ENCODE measurements at places on chromosomes 5 and 9.

DNA sequence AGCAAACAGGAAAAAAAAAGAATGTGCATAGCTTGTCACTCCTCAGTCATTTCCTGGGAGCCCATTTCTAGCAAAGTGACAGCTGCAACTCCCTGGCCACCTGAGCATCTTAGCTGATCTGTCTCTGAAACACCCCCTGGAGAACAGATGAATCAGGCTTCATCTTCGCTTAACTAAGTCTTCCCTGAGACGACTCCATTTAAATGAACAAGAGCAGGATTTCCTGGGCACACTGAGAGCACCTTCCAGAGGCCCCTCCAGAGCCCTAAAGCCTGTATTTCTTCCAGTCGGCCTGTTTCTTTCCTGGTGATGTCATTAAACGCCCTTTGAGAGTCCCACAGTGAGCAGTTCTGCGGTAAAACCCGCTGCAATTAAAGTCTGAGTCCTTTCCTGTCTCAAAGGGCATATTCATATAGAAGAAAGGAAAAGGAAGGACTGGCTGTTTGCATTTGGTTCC is 13.9 kb downstream of the TGFBI start:
- no peak for DNase-seq

GRCh38 chr5:61342071-61342501 is 10.0 kb downstream of the ZSWIM6 start:
- no peak for DNase-seq

DNA sequence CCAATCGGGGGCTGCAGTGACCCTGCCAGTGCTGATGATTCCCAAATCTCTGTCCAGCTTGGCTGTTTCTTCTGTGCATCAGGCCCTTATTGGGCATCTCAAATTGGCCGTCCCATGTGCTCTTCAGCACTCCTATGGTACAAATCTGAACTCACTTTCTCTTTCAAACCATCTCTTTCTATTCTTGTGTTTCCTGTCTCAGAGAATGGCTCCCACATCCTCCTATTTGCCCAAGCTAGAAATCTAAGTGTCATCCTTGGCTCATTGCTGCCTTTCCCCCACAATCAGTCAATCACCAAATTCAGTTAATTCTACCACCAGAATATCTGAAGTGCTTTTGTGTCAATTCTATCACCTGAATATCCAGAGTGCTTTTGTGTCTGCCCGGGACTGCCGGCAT is 336.6 kb downstream of the CWC27 start:
- DNase-seq: no peak

DNA sequence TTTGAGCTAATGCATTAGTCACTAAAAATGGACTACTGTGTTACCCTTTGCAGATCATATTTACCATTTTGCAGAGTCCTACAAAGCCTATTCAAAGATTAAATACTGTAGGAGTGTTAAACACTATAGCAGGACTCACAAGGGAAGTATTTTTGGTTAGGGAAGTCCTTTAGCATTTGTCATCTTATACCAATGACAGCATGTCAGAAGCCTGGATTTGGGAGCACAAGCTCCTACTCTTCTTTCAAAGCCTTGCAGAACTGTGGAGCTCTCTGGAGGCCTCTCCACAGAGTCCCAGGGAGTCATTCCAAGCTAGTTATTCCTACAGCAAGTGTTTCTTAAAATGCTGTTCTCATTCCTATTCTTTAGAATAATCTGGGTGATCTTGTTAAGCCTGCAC is 288.8 kb downstream of the PIK3R1 start:
- no peak for DNase-seq

DNA sequence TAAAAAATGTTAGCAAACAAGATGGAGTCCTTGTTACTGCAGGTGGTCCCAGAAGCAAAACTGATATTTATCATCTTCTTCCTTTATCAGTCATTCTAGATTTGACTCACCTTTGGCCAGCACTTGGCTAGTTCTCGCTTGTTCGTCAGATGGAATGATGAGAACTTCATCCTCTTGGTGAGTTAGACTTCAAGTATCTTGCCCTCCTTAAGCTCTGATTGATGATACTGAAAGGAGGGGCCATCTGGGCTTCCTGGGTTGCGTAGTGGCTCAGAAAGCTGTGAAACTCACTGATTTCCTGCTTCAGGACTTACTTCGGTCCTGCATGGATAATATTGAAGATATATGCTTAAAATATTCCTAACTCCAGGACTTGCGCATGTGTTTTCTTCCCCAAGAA is 1248.2 kb upstream of the CDH9 start:
- no peak for DNase-seq

- no peak for DNase-seq
Observed at GRCh38 chr9:38061326-38061977, 7.6 kb downstream of the SHB start.

- DNase-seq: no peak
Observed at GRCh38 chr5:57442080-57442839, 40.4 kb downstream of the ACTBL2 start.

DNA sequence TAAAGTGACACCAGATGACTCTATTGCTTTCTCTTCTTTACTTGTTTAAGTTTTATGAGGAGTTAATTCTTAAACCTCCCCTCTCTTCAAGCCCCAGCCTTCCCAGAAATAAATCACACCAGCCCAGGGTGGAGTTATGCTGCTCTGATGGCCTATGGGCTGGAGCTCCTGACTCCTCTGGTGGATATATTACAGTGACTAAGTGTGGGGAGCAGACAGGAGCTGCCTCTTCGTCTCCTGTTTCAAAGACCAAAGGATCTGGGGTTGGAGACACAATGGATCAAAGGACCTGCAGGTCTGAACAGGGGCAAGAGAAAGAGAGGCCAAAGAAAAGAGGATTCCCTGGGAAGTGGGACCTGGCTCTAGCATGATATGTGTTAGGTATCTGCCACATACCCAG is 312.0 kb upstream of the MSX2 start:
- DNase-seq: no peak

GRCh38 chr5:128687930-128688329 is 149.9 kb upstream of the FBN2 start:
- DNase-seq: no peak

DNA sequence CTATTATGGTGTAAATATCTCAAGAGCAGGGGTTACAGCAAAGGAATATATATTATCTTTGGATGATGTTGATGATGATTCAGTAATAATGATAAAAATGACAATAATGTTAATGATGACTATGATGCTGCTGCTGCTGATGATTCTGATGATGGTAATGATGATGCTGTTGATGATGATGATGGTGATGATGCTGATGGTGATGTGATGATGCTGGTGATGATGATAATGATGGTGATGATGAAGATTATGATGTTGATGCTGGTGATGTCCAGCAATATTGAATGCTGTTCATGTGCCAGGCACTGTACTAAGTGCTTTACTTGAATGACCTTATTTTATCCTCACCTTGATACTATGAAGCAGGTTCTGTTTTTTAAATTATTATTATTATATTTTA is 226.0 kb upstream of the ANKH start:
- no peak for DNase-seq

GRCh38 chr5:6847870-6848269 is 134.6 kb downstream of the TENT4A start:
- DNase-seq: no peak

GRCh38 chr5:96250782-96251181 is 182.3 kb downstream of the PCSK1 start:
- DNase-seq: no peak

DNA sequence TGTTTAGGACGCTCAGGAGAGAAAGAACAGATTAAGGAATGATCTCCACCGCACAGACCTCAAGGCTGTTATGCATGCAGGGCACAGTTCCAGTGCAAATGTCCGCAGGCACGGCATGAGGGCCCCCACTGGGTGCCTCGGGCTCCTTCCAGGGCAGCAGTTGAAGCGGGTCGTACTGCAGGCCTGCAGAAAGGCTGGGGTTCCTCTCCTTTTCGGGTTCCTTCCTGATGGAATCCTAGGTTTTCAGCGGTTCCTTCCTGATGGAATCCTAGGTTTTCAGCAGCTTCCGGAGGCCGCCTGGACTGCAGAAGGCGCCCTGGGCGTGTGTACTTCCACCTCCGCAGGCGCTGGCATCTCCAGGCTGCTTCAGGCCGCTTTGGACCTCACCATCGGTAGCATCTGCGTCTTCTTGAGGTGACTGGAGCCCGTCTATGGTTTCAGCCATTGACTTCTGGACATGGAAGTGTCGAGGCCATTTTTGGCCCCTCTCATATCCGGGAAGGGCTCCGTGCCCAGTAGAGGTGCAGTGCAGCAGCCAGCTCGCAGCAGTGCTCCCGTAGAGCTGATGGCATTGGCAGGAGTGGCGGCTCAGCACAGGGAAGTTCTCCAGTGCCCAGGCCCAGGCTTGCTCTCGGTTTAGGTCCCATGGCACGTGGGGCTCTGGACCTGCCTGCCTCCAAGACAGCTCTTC is 5.6 kb upstream of the MGAT4B start:
- no peak for DNase-seq

DNA sequence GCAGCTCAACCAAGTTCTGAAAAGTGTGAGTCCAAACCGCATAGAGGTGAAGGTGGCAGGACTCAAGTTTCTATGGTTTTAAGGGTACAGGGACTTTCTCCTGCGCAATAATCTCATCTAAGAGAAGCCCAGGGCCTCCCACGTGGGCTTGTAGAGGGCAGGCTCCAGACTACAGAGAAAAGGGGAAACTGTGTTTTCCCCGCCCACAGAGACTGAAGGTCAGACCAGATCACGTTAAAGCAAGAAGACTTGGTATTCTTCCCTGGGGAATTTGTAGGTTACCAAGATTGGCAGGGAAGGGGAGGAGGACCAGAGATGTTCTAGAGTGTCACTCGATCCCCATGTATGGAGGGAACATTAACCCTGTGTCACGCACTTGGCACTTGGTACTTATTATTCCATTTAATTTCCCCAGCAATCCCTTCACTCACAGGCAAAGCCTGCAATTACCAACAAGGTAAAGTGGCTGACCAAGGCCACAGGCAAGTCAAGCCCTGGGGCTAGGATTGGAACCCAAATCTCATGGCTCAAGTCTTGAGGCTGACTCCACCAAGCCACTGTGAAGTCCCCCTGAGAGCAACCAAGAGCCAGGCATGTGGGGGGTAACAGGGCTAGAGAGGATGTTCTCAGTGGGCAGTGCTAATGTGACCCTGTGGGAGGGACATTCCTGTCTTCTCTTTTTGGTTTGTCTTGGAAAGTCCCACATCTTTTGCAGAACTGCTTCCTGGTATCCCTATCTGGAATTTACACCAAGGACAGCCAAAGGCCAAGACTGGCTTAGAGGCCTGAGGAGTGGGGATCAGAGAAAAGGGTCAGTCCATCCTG is 18.3 kb upstream of the NEK6 start:
- DNase-seq: no peak

GRCh38 chr5:14450018-14450524 is 131.5 kb upstream of the OTULINL start:
- no peak for DNase-seq

DNA sequence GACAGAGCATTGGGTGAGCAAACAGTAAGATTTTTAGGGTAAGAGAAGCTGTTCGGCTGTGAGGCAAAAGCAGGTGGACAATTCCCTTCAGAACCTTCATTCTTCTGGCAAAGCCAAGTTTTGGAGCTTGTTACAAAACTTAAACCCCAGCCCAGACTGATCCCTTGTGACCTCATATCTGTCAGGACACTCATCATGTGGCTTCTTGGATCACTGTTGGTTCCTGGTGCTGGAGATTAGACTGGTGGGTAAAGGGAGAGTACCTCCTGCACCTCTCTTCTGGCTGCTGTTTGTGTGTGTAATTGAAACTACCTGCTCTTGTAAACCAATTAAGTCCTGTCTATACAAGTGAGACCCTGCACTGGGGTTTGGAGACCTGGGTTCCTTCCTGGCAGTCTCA is 21.0 kb downstream of the LARP1 start:
- DNase-seq: no peak

GRCh38 chr5:137332296-137332695 is 166.8 kb downstream of the SPOCK1 start:
- no peak for DNase-seq

GRCh38 chr9:88802533-88802932 is 188.7 kb upstream of the S1PR3 start:
- no peak for DNase-seq

DNA sequence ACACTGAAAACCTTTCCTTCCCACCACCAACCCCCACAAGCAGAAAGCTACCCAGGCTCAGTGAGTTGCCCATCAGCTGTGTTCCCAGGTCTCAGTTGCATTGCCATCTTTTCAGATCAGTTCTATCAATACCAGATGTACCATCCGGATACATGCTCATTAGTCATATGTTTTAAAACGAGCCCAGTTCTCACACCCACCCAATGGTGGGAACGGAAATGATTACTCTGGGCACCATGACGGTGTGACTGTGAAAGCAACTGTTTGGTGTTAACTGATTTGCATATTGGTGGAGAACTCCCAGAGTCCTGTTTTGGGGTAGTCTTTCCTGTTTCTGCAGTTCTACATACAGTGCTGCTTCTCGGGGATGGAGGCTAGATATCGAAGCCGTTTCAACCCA is 212.3 kb downstream of the TRIM36 start:
- no peak for DNase-seq

DNA sequence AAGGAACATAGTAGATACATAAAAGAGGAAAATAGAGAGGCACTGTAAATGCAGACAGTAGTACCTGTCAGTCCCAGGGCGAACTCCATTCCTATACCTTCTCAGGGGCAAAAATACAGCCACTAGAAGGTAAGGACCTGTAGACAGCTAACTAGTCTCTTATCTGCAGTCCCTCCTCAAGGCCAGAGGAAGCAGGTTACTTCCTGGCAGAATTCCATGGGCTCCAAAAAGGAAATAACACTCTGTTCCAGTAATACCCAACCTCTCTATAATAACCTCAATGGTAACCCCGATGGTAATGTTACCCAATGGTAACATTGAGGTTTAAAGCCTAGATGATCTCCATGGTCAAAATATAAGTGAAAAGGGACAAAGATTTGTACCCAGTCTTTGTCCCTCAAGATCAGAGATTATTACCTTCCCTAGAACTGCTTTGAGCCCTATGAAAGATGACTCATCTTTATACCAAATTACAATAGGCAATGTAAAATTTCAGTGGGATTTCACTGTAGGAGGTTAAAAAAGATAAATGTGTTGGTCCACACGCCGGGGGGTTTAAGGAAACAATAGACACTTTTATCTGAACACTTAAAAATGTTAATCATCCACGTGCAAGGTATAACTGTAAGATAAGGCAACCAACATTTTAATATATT is 113.0 kb downstream of the DENND1A start:
- no peak for DNase-seq

- no peak for DNase-seq
Observed at GRCh38 chr9:91781906-91782305, 168.1 kb downstream of the ROR2 start.

GRCh38 chr5:69492391-69492922 is at the start of gene OCLN:
TSS of gene OCLN (plus strand) at chr5:69492790. CDS start at chr5:69504245, 11,455 bp downstream.
- DNase-seq: no peak

- no peak for DNase-seq
Observed at GRCh38 chr5:76007904-76008303, 75.3 kb upstream of the SV2C start.

DNA sequence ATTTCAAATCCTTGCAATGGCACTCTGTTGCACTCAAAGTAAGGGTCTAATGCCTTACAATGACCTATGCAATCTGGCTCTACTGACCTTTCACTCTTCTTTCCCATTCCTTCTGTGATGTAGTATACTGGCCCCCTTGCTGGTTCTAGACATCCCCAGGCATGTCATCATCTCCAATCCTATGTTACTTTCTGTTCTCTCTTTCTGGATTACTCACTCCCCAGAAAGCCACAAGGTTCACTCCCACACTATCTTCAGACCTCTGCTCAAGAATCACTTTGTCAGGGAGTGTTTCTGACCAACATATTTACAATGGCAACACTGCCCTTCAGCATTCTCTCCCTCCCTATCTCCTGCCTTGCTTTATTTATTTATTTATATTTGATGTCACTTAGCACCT is 802.2 kb upstream of the WWC1 start:
- no peak for DNase-seq
